ENCODE measurements at places on chromosomes 1 and 21.

DNA sequence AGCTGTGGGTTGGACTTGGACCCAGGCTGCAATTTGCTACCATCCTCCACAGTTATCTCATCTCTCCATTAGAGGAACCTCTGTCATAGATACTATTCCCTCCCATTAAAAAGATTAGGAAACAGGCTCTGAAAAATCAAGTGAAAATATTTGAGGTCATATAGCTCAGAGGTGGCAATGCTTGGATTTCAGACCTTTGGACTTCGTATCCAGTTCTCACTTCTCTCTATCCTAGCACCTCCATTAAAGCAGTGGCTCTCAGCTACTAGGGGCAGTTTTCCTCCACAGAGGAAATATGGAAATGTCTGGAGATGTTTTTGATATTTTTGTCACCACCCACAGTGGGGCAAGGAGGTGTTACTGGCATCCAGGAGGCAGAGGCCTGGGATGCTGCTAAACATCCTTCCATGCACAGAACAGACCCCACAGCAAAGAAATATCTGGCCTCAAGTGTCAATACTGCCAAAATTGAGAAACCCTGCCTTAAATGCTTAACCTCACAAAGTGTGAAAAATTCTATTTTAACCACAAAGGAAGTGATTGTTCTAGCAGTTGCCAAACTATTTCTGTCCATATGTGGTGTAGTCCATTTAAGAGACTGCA, 54.1 kb downstream of the C8A start:
- DNase-seq: no peak

GRCh38 chr1:54500107-54500431, 48.0 kb upstream of the ACOT11 start:
- no peak for DNase-seq

DNA sequence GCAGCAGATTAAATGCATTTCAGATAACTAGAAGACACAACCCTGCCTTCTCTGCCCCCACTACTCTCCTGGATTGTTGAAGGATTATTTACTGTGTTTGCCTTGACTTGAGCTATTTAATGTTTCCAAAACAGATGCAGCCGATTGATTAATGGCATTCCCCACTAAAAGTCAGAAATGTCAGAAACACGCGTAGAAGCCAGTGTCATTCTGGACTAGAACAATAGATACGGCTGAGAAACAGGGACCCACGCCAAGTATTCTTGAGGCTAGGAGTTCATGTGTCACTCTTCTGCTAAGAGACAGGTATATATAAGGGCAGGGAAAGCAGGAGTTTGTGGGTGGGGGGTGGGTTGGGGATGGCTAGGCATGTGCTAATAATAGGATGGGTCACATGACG, 366.7 kb upstream of the PROX1 start:
- no peak for DNase-seq

DNA sequence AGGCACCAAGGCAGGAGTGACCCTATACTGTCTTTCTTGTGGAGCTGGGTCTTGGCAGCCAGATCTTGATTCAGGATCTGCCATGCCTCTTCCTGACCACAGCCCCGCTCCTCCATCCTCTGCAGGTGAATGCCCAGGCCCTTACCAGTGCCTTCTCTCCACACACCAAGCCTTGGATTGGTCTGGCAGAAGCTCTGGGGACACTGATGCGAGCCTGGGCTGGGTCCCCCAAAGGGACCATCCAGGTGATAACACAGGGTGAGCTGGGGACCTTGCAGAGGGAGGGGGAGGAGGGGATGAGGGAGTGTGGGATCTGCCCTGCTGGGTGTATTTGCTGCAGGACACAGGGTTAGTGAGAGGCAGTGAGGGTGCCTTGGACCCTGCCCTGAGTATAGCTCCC, 28.4 kb downstream of the HMGCS2 start:
- DNase-seq: no peak

GRCh38 chr1:13523780-13524477, 10.1 kb upstream of the LRRC38 start:
- no peak for DNase-seq

DNA sequence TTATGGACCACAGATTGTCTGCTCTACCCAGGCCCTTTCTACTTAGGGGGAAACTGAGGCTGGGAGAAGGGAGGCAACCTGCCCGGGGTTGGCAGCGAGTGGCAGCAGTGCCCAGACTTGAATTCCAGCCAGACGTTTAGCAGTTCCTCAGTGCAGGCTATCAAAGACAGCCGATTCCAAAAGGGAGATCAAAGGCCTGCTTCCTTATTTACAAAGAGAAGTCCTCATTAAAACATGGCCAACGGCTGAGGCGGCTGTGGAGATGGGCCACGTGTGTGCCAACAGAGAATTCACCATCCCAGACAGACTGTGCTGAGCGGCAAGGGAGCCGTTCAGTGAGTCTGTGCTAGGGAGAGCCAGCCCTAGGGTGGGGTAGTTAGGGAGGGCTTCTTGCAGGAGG, 27.7 kb downstream of the C1QB start:
- DNase-seq: no peak

- no peak for DNase-seq
Measured at GRCh38 chr1:203450479-203451149, 25.0 kb upstream of the PRELP start.

DNA sequence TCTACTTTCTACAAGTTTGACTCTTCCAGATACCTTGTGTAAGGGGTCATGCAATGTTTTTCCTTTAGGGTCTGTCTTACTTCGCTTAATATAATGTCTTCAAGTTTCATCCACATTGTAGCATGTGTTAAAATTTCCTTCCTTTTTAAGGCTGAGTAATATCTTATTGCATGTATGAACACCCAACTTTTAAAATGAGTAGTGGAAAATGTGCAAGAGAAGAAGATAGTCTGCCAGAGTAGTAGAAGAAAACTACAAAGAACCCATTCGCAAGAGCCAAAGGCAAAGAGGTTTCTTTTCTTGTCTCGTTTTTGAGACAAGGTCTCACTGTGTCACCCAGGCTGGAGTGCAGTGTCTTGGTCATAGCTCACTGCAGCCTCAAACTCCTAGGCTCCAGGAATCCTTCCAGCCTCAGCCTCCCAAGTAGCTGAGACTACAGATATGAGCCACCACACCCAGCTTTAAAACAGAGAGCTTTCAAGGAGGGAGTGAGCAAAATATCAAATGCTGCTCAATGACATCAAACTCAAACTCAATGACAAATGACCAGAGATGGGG, 9.4 kb downstream of the IL23R start:
- DNase-seq: no peak

DNA sequence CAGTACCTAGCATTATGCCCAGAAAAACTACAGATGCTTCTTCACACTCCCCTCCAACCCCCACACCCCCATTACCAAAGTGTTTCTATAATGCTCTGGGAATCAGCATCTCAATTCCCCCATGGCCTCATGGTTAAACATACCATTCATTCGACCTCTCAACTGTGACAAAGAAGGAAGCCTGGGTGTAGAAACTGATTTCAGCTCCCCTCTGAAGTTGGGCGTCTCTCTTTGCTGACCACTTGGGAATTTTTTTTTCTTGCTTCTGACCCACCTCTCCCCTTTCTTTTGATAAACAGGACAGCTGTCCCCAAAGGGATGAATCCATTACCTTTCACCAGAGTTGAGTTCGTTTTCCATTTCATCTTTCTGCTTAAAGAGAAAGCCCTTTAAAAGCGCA, 116.4 kb upstream of the HOOK1 start:
- DNase-seq: no peak

- no peak for DNase-seq
Measured at GRCh38 chr1:216804111-216804510, 80.9 kb upstream of the ESRRG start.

GRCh38 chr1:201026836-201027235, 3.3 kb upstream of the KIF21B start:
- DNase-seq: no peak

DNA sequence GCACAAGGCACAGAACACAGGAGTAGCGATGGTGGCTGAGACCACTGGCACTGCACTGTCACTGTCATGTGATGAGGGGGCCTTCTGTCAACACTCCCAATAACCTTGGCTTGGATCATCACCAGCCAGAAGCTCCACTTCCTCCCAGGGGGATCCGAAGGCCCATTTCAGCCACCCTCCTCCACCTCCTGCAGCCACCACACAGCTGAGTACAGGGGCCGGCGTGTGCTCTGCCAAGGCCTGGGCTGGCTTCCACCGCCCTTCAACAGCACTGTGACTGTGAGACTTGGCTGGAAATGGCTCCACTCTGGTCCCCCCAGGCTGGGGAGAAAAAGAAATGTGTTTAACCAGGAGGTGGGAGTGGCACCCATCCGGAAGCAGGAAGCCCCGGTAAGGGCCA, 9.9 kb upstream of the NADK start:
- DNase-seq: no peak

- no peak for DNase-seq
Measured at GRCh38 chr1:244980605-244981004, 116.3 kb upstream of the HNRNPU start.

Data from activated CD4-positive, CD25-positive, alpha-beta regulatory T cell treated with anti-CD3 and anti-CD28 coated beads, Interleukin-2, amount 50 U/mL, for 72 hours (primary cell).